ENCODE measurements at places on chromosomes 7 and 10.
A peak's percentile ranks its signal among the peaks of the same experiment; 100 is the strongest.

DNA sequence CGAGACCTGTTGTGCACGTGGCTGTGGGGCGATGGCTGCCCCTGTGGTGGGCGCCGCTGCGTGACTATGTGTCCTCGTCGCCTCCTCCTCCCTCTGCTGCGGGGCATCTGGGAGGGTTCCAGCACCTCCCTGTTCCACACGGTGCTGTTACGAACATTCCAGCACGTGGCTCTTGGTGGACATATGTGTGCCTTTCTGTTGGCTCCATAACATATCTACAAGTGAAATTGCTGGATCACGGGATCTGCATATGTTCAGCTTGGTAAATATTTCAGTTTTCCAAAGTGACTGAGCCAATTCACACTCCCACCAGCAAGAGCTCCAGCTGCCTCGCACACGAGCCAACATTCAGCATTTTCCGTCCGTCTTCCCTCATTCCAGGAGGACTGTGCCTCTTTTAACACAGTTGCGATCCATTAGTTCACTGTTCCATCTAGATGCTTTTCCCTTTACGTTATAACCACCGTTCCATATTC is 25.1 kb downstream of the SNX8 start:
- no peak for DNase-seq

GRCh38 chr10:80662429-80663261 is 124.9 kb downstream of the SH2D4B start:
- no peak for DNase-seq

DNA sequence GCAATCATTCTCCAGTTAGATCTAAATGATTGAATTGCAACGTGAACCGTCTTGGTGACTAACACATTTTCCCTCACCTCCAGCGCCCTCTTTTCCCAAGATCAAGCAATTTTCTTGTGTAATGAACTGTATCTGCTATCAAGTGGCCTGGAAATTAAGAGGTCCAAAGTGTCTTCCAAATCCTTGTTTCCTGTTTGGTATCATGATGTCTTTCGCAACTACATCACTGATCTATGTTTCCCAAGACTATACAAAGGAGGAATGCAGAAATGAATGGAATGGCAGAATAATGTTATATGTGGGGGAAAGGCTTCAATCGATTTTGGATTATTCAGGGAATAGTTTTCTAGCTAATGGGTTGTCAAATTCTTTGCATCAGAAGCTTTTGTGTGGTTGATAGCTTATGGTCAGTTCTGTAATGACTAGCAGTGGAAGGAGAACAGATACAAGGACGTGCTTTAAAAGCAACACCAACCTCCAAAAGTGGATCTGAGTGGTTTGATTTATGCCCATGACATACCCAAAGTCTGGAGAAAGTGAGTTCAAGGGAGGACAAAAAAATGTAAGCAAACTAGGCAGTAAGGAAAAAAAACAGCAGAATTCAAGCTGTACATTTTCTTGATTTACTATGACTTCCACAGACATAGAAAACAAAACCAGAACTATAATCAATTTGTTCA is 14.6 kb upstream of the ZEB1 start:
- DNase-seq, result no peak

DNA sequence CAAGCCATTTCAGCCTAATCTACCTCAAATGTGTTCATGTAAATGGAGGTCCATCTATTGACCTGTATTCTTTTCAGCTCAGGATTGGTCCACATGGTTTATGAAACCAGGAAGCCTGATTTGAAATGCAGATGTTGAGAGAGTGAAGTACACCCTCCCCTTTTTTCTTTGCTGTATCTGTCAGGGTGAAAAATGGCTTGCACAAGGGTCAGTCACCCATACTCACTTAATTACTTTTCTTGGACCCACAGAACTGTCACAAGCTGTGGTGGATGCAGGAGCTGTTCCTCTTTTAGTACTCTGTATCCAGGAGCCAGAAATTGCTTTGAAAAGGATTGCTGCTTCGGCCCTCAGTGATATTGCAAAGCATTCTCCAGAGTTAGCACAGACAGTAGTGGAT is 41.2 kb downstream of the SPAG6 start:
- DNase-seq, result no peak

DNA sequence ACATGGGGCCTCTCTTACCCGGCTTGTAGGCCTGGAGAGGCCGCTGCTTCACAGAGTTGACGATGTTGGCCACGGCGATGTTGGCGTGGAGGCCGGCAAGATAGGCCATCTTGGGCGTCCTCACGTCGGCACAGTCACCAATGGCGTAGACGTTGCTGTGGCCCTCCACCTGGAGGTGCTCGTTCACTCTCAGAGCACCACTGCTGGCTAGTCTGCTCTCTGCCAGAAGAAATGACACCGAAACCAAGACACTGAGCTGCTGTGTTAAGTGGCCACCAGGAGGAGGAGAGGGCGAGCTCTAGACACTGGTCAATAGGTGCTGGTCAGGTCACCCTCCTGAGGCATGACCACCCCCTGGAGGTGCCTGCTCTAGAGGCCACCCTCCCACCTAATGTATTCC is 17.7 kb downstream of the AIFM2 start:
- no peak for DNase-seq

DNA sequence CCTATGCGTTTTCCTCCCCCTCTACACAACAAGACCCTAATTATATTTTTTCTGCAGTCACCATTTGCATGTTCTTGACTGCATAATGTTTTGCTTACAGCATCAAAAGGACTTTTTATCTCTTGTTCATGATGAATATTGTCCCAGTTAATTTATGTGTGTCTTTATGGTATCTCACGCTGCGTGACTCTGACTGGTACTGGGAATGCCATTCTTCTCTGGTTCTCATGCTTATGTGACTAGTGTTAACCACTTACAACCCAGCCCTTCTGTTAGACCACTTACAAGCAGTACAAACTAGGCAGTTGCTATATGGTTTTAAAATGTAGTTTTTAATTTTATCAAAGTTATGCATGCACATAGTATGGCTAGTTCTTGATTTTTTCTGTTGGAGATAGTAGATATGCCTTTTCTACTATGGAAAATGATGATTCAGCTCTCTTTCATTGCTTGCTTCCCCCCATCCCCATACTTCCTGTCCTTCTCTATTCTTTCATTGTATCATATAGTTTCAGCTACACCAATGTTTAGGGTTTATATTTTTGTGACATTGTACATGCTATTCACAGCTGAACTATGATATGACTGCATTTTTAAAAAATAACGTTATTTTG is 24.9 kb downstream of the BZW2 start:
- DNase-seq, result no peak

GRCh38 chr7:148182264-148182663 is 408.3 kb upstream of the C7orf33 start:
- DNase-seq, result no peak

DNA sequence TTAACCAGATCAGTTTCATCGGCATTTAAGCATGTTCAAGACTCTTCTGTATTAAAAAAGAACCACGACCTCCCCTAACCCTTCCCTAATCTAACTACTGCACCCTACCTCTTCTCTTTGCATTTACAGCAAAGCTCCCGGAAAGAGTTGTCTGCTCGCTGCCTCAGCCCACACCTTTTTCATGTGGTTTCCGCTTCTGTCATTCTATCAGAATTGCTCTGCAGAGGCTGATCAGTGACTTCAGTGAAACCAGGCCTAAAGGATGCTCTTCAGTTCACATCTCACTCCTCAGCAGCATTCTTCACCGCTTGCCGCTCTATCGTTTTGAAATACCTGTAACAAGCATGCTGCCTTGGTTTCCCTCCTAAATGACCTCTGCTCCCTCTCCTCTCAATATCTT is 160.9 kb downstream of the SDK1 start:
- no peak for DNase-seq

DNA sequence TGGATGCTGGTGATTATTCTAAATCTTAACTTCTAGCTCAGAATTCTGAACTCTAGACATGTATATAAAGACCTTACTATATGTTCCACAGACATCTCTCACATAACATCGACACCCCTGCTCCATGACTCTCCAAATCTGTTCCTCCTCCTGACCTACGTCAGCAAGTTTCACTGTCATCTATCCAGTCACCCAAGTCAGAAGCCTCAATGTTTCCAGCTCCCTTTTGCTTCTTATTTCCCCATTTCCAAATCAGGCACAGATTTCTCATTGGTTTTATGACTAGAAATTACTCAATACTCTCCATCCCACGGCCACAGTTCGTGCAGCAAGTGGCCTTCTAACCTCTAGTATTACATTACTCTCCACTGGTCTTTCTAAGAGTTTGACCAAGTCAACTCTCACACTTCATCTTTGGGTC is 28.5 kb downstream of the EPC1 start:
- no peak for DNase-seq

- DNase-seq, result no peak
Observed at GRCh38 chr10:92024700-92025099, 101.1 kb downstream of the BTAF1 start.

DNA sequence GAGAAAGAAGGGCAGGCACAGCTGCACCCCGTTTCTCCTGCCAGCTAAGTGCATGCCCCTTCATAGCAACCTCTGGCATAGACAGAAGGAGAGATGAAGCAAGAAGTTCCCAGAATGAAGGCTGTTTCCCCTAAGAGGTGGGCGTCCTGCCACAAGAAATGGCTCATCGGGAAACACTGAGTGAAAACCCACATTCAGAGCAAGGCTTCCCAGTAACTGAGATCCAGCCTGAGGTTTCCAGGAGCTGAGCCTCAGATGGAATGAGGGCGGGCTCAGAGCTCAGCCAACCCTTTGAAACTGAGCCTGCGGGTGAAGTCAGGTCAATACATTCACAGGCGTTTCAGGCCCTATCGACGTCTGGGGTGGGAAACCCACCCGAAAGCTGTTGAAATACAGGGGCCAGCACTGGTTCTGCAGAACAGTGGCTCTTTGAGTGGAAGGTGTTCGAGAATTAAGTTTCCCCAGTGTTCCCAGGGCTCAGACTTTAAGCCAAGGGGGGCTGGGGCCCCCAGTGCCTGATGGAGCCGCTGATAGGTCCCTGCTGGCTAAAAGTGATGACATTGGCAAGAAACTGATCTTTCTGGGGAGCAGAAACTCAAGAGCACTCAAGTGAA is 510.2 kb downstream of the RPS24 start:
- DNase-seq, result no peak

- no peak for DNase-seq
Observed at GRCh38 chr7:79489371-79489770, 35.9 kb upstream of the MAGI2 start.

- DNase-seq, result no peak
Observed at GRCh38 chr10:85638797-85639196, 727.8 kb downstream of the GRID1 start.

- DNase-seq, result no peak
Observed at GRCh38 chr10:23338886-23339285, 5.7 kb downstream of the C10orf67 start.

- DNase-seq, result no peak
Observed at GRCh38 chr7:36037121-36037662, 115.9 kb upstream of the EEPD1 start.

GRCh38 chr7:67758551-67758950 is 761.9 kb downstream of the TYW1 start:
- no peak for DNase-seq

DNA sequence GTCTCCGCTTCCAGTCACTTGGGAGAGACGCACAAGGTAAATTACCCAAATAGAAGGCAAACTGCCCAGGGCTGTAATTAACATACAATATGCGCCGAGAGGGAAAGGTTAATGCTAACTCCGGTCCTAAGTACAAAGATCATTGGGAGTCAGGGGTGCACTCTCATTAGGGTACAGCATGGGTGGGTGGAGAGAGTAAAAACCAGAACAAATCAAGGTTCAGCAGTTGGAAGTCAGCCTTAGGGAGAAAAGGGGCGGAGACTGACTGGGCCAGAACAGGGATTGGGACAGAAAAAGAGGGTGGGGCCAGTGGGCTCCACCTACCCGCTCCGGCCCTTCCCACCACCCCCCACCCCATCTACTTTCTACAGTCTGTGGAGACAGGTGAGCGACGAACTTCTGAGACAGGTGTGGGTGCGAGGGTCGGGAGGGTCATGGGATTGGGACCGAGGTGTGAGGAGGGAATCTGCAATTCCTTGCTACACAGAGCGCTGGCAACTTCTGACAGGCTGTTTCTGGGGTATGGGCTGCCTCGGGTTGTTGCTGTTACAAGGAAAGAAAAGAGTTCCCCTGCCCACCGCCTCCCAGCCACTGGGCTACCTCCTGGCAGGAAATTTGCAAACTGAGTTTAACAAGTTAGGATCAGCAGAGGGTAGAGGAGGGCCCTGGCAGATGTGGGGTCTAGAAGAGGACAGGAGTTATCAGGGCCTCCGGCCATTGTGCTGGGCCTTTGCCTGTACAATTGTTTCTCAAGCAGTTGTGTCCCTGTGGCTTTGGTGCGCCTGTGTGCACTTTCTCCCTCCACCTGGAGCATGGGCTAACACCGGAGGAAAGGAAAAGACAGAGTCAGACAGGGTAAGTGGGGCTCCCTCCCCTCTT is at the start of gene TMEM139:
TSS of gene TMEM139 (plus strand) at position 368 of the 879 bp plus-strand sequence. CDS start 1,000 bp downstream, outside the sequence.
- no peak for DNase-seq

DNA sequence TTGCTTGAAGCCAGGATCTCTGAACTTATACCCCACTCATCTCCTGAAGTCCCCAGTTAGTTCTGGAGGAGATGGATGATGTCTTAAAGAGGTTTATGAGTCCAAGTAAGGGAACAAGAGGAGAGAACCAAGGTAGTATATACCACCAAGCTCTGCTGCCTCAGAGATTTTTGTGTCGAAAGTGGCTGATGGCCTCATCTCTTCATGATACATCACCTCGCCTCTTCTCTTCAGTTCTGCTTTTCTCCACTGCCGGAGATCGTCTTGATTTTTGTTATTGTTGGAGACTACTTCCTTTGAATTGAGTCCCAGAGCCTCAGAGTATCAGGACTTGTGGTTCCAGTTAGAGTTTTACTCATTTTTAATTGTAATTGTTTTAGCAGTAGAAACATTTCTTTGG is 1.9 kb downstream of the VTI1A start:
- DNase-seq, result peak; percentile 26

GRCh38 chr10:87819289-87819585 is 1.2 kb upstream of the ATAD1 start:
- no peak for DNase-seq

- no peak for DNase-seq
Observed at GRCh38 chr10:50456719-50457118, 167.0 kb downstream of the SGMS1 start.

DNA sequence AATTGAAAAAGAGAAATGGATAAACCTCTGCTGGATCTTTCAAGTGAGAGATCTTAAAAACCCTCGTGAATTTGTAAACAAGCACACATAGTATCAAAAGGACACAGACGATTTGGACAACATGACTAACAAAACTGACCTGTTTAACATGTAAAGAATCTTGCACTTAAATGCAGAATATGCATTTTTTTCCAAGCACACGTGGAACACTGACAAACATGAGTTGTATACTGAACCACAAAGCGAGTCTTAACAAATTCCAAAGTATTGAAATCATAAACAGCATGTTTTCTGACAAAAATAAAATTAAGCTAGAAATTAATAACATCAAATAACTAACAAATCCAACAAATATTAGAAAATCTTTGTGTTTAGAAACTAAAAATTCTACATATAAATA is 65.0 kb upstream of the ZNF746 start:
- no peak for DNase-seq

GRCh38 chr10:66931340-66931948 is 5.6 kb downstream of the LRRTM3 start:
- DNase-seq, result no peak

- DNase-seq, result no peak
Observed at GRCh38 chr7:15686295-15686956, at the start of gene MEOX2. Gene MEOX2 (minus strand): TSS chr7:15686683. CDS start chr7:15686402, 281 bp downstream.
